Heart right ventricle (tissue), 16 donors: ENCODE measurements at places on chromosomes 12 and 14. TPM values are rescaled to one million over a fixed set of nuclear protein-coding genes. Genes with fewer than 3 reads are reported as not detected.

GRCh38 chr12:108773798-108774788 is 42.8 kb upstream of the CORO1C start:
- peak; percentile 86 for DNase-seq

FIGNL2 gene
- total RNA-seq, result 0.37 TPM

- DNase-seq, result no peak
These were observed 272.0 kb downstream of the SSPN start for GRCh38 chr12:26467351-26467750.

DNA sequence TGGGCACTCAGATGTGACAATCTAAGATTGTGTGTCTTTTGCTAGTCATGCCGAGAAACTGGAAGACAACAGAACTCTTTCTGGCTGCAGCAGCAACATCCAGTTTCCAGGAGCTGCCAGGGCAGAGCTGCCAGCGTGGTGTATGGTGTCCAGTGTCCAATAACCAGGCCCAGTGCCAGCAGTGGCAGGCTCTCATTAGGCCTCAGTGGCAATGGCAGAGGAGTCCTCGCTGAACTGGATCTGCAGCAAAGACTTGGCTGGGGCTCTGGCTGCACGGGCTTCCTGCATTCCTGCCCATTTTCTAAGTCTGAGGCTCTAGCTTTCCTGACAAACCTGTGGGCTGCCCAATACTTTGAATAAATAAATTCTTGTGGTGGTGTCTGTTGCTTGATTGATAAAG is 26.2 kb upstream of the PPM1A start:
- DNase-seq, result peak; percentile 71

DNA sequence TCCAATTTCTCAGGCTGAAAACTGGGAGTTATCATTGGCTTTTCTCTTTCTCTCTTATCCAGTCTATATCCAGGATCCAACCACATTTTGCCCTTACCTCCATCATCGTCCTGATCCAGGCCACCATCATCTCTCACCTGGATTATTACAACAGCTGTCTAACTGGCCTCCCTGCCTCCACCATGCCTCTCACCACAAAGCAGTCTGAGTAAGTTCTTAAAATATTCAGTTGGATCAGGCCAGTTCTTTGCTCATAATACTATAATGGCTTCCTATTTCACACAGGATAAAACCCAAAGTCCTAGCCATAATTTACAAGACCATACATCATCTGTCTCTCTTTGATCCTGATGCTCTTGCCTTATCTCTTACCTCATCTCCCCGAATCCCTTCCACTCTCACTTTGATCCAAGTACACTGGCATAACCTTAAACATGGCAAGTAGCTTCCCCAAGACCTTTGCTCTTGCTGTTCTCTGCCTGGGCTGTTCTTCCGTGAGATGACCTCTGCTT is 133.4 kb upstream of the RAP1B start:
- DNase-seq, result no peak

RGS6 gene
- total RNA-seq, result 26.0 TPM

TAS2R30 gene
- total RNA-seq, result 0.64 TPM

CFAP251 gene
- 1.2 TPM for total RNA-seq

GRCh38 chr14:102813691-102814090 is 36.4 kb downstream of the TRAF3 start:
- DNase-seq, result no peak

- DNase-seq, result no peak
These were observed 139.5 kb upstream of the AMIGO2 start for GRCh38 chr12:47219243-47219642.

IQSEC3 gene
- total RNA-seq, result 0.32 TPM

GRCh38 chr12:66240096-66240820 is 51.2 kb downstream of the IRAK3 start:
- DNase-seq, result no peak

DNA sequence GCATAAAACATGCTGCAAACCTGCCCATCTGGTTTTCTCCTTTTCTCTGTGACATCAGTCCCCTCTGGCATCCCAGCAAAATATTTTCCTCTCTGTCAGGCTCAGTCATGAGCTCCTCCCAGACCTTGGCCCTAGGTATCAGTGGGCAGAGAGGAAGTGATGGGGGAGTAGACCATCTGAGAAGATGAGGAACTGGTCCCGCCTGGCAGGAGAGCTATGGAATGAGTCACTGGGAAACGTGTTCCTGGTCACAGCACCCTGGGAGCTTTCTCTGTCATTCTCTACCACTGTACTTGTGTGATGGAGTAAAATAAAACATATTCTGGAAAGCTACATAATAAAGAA is 5.0 kb upstream of the SRSF9 start:
- DNase-seq, result no peak

DNA sequence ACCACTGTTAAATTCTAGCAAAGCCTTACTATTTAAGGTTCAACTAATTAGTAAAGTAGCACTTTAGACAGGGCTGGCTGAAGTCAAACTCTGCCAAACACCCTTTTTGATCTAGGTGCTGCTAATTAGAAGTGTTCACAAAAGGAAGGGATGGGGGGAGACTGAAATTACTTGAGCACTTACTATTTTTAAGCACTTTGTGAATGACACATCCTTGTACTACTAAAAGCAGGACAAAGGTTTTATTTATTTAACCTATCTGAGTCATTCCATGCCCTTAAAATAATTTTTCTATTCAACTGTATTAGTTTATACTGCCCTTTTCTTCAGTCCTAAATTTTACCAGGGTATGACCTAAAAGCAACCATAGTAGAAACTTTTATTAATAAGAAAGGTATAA is 20.1 kb downstream of the MBIP start:
- no peak for DNase-seq
